ENCODE measurements at places on chromosomes 5 and 9.

DNA sequence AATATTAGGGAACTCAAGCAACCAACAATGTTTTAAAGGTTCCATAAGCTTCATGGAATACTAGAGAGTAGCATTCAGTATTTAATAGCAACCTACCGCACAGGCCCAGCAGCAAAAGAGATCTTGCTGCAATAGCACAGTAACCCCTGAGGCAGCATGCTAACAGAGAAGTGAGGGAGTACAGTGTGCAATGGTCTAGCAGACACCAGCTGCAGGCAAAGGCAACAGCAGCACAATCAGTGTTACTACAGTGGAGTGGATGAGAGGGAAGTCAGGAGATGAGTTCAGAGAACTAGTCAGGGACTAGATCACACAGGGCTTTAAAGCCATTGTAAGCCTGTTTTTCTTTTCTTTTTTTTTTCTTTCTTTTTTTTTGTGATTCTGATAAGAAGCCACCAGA lies 2.8 kb downstream of the TICAM2 start:
- peak; percentile 34 for DNase-seq

GRCh38 chr9:71544464-71544863 lies 223.8 kb downstream of the CEMIP2 start:
- no peak for DNase-seq

DNA sequence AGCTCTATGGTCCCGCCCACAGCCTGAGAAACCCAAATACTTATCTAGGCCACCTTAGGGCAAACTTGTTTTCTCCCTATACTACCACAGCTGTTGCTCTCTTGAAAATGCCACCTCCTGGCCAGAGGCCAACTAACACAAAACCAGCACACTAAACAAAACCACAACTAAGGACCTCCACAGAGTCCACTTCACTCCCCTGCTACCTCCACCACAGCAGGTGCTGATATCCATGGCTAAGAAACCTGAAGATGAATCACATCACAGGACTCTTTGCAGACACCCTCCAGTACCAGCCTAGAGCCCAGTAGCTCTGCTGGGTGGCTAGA lies 108.4 kb downstream of the ALDH1A1 start:
- DNase-seq = no peak

DNA sequence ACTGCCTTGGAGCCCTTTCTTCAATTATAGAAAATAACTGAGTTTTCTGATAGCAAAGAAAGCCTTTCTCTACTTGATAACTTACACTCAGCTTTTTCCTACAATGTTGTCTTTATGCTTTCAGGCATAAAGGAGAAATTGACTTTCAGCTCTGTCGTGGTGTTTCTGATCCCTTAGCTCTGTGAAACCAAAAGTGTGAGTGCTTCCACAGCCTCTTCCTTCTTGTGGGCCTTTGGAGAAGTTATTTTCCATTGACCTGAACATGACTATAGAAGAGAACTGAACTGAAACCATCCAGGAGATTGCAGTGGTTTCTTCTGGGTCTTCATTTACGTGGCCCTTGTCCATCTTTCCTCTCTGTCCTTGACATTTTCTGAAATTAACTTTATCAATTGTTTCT lies 59.5 kb upstream of the EQTN start:
- DNase-seq = no peak

DNA sequence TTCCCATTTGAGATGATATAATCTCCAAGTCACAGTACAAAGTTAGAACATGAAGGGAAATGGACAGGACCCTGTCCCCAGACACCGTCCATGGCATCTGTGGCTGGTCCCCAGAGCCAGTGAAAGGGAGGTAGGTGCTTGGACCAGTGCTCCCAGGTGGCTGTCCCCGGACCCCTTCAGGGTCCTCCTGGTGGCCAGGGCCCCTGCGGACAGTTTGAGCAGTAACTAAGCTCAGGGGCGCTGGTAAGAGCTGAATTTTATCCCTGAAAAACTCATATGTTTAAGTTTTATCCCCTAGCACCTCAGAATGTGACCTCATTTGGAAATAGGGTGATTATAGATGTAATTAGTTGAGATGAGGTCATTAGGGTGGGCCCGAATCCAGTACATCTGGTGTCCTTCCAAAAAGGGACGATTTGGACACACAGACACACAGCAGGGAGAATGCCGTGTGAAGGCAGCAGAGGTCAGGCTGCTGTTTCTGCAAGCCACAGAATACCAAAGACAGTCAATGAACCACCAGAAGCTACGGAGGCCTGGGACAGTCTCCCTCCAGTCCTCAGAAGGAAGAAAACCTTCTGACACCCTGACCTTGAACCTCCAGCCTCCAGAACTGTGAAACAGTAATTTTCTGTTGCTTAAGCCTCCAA lies 185.0 kb downstream of the ATPSCKMT start:
- no peak for DNase-seq

GRCh38 chr9:4305065-4305985 lies 5.5 kb upstream of the GLIS3 start:
- no peak for DNase-seq

- no peak for DNase-seq
Observed at GRCh38 chr5:83972236-83972635, 251.6 kb upstream of the HAPLN1 start.

DNA sequence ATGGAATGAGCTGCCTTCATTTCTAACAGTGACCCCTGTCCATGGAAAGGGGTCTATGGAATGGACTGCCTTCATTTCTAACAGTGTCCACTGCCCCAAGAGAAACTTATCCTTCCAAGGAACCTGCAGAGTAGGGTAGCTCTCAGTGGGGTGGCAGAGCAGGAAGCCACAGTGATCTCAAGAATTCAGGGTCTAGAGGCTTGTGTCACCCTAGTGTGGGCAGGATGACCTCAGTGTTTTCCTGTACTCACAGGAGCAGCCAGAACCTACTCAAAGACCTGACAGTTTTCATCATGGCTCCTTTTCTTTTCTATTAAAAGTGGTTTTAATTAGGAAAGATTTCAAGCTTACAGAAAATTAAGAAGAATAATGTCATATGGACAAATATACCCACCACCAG lies 27.5 kb downstream of the SEC61B start:
- DNase-seq = no peak

DNA sequence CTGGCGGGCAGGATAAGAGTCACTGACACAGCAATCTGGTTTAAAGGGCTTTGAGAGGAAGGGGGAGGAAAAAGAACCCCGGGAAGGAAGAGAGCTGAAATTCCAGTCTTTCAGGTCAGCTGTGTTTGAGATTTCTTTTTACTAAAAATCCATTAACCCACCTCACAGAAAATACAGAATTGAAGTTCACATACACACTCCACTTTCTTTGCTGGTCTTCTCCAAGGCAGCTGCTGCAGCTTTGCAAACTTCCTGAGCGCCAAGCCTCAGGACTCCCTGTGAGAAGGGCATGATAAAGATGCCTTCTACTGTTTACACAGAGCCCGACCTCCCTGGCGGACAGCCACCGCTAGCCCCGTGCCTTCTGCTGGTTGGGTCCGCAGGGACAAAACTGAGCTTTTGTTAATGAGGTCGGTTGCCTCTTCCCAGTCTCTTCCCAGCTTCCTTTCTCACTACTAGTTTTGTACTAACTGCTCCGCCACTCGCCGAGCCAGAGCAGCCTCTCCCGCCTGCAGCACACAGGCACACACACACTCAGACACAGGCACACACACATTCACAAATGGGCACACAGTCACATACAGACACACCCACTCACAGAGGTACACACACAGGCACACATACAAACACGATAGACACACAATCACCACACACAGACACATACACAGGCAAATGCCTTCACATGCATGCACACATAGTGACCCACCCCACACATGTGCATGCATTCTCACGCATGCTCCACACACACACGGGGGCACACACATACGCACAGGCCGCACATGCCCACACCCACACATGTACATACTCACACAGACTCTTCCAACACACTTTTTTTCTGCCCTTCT lies at the start of gene FREM1:
Gene FREM1 (minus strand): TSS at position 468 of the 845 bp plus-strand sequence. CDS start 41,451 bp downstream, outside the sequence.
- DNase-seq = peak; percentile 20

- DNase-seq = peak; percentile 53
Observed at GRCh38 chr9:135281791-135282737, 194.6 kb downstream of the OLFM1 start.

- no peak for DNase-seq
Observed at GRCh38 chr9:115194216-115194615, 76.3 kb upstream of the TNC start.

DNA sequence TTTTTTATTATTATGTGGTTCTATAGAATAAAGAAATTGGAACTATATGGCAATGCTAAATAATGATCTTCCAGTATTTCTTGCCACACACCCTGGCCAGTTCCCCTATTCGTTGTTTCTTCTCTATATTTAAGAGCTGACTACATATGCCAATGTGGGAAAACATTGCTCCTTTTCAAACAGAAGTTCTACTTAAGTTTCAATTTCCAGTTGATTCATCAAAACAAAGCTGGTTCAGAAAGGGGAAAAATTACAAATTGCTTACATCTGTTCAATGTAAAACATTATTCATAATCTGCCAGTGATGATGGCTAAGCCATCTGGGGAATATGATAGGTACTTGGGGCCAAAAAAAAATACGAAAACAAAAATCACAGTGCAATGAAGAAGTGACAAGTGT lies 76.9 kb downstream of the ST8SIA4 start:
- no peak for DNase-seq

DNA sequence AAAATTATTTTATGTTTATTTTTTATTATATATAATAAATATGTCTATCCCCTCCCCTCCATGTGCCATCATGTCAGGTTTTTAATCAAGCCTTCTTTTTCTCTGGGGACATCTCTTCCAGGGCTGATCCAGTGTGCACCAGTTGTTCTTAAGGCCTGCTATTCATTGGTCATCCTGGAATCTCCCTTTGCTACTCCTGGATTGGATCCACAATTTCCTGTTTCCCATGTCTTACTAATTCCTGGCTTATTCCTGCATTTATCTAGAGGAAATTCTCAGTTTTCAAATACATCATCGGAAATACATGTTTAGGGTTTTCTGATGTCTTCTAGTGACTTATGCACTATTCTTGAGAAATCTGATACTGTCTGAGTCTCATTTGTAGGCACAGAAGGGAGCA lies 56.8 kb downstream of the ANGPTL2 start:
- no peak for DNase-seq

DNA sequence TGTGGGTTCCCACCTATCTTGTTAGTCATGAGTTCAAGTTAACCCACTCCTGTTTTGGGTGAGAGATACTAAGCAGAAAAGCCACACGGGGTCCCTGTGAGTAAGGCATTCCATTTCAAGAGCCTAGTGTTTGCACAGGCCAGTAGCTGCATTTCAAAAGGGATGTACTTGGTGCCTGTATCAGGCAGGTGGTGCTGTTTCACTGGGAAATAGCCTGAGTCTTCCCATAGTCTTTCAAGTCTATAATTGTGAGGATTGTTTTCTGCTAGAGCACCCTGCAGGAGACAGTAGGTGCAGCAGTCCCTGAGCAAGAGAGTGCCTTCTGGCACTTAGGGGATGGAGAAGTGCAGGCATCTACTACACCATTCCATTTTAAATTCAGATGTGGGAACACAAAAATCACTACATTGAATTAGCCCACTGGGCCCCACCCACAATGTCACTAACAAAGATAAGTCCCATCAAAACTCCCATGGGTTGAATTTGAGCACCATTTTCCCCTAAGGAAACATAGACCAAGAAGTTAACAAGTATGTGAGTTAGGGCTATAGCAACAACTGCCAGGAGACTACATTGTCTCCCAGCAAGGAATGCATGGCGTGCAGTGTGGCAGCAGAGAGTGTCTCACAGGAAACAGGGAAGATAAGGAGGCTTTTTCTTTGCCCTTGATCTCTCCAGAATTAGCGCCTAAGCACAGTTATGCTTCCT lies 263.2 kb downstream of the COX7C start:
- DNase-seq = peak; percentile 49

- DNase-seq = peak; percentile 82
Observed at GRCh38 chr5:142548739-142549275, 137.1 kb downstream of the FGF1 start.

Data from testis (tissue), 5 donors.